ENCODE measurements at places on chromosomes 2 and 18. TPM values are rescaled to one million over a fixed set of nuclear protein-coding genes. Genes with fewer than 3 reads are reported as not detected.

GRCh38 chr2:27832396-27832795 lies 57.8 kb downstream of the RBKS start:
- DNase-seq = no peak

DNA sequence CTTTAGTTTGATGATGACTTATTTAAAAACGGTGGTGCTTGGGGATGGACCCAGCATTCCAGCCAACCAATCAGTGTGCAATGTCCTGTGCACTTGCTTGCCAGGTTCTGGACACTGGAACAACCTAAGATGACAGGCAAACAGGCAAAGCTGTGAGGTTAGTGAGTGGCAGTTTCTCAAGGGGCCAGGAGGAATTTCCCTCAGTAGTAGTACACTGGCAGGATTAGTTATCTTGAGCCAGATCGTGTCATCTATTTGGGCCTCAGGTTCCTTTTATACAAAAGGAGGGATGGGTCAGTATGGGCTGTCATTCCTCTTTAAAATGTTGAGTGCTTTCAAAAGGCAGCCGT lies 26.6 kb downstream of the MAP4K4 start:
- no peak for DNase-seq

- no peak for DNase-seq
Measured at GRCh38 chr18:26556573-26556972, 8.2 kb upstream of the KCTD1 start.

DNA sequence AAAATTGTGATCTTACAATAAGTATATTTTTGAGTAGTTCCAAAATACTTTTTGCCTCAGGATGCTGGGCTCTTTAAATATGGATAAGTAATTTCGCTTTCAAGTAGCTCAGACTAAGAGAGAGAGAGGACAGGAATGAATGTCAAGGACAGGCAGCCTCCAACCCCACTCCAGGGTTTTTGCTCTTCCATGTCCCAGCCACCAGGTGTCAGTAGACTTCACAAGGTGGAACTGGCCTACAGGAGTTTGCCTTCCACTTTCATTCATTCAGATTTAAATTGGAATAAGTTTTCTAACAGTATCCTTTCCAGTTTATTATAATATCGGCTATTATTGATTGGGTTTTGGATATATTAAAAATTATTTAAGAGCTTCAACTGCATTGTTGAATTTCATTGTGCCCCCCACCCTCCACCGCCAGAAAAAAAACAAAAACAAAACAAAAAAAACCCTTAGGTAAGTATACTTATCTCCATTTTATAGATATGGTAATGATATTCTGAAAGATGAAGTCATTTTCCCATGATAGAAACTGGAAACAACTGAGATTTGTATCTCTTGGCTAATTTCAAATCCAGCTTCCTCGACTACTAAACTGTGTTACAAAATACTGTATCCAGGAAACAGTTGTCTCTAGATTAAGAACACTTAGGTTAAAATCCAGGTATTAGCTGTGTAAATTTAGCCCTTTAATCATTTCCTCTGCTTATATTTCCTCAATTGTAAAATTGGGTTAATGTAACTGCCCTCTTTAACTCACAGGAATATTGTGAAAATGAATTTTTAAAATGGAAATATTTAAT lies 793.1 kb downstream of the ERBB4 start:
- DNase-seq = no peak

- no peak for DNase-seq
Measured at GRCh38 chr2:65802298-65802942, 370.0 kb upstream of the SPRED2 start.

DNA sequence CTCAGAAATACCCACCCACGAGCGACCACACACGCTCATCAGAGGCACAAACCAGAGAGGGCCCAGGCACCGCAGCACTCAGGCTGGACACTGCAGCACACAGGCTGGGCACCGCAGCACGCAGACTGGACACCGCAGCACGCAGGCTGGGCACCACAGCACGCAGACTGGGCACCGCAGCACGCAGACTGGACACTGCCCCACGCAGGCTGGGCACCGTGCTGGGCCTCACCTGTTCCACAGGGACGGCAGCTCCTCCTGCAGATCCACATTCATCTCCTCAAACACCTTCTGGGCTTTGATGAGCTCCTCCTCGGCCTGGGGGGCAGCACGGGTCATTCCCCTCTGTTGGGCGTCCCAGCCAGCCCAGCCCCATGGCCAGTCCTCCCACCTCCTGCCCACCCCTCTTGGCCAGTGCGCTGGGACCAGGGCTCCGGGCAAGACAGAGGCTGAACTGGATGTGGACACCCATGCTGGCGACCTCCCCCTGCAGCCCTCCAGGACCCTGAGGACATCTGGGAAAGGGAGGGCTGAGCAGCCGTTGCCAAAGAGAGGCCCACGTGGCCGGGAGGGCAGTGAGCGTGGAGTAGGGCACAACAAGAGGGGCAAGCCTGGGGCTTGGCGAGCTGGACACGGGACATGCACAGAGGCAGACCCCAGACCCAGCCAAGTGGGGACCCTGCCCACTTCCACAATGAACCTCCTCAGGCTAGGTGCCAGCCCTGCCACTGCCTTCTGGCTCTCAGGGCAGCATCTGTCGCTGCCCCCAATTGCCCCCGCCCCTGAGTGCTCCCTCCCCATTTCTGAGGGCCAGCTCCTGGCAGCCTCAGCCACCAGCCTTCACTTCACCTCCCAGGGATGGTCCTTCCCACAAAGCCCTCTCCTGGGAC lies 43.0 kb downstream of the BIN1 start:
- no peak for DNase-seq

MAPK4 gene
- 38.2 TPM for total RNA-seq

DNA sequence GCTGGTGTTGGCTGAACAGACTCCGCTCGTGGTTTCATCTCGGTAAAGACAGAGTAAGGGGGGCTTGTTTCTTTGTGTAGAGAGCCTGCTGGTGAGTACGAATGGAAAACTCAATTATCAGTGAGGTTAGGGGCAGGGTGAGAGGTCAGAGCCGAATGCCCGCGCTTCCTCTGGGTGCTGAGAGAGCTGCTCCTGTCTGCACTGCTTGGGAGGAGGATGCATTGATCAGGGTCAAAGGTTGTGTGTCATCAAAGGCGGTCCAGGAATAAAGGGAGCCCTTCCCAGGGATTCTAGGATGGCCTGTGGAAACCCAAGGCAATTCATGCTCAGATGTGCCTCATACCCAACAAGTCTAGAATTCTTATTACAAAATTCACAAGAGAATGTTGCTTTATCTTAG lies 143.9 kb downstream of the MYCN start:
- no peak for DNase-seq

- DNase-seq = no peak
Measured at GRCh38 chr18:45254709-45255082, 360.6 kb upstream of the SLC14A2 start.

GRCh38 chr18:69648486-69648885 lies 247.8 kb downstream of the DOK6 start:
- no peak for DNase-seq

DNA sequence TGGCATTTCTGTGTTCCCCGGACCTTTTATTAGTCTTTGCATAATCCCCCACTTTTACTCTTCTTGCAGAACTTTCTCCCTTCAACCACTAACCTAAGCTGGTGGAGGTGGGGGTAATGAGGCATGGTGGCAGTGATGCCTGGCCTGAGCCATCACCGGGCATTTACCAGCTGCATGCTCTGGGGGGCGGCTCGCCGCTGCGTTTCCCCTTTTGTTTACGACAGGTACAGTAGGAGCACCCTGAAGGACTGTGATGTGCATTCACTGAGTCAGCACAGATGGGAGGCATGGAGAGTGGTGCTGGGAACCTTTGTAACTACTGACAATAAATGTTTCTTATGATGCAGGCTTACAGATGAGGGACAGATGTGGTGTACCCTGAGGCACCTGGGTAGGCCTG lies 46.9 kb downstream of the PLEKHB2 start:
- no peak for DNase-seq

- no peak for DNase-seq
Measured at GRCh38 chr2:122707224-122707824, 951.9 kb downstream of the TSN start.

REG3G gene
- total RNA-seq = not detected

LOXHD1 gene
- 0.48 TPM for total RNA-seq

VWA3B gene
- 0.51 TPM for total RNA-seq

WNT10A gene
- not detected for total RNA-seq

- DNase-seq = no peak
Measured at GRCh38 chr18:58850786-58851469, 13.7 kb upstream of the ZNF532 start.

DNA sequence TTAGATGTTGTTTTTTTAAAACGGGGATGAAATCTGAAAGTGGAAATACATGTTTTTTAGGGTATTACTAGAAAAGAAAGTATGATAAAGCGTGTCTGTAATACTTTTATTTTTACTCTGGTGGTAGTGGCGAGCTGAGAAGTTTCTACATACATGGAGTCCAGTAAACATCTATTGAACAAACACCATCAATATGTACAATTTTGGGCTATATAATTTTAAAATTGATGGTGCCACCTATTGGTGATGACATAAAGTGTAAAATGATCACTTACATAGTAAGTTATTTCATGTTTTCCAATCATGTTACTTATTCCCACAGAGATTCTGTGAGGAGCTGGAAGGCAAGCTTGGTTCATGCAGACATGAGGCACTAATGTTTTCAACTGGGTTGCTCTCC lies 31.5 kb upstream of the NFE2L2 start:
- no peak for DNase-seq

ADRA2B gene
- total RNA-seq = 5.5 TPM

GRCh38 chr2:27822049-27822448 lies 50.5 kb downstream of the MRPL33 start:
- no peak for DNase-seq

DNA sequence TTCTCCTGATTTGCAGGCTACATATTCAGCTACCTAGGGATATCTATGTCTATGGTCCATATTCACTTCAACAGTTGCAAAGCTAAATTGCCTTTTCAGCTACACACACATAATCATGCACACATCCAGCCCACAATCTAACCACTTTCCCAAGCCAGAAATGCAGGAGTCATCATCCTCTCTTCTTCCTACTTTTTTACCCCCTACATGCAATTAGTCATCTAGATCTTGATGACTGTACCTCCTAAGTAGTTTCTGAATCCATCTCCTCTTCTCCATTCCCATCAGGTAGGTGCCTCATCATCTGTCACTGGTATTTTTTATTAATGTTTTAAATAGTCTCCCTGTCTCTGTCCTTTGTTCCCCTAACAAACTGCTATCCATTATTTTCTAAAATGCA lies 23.7 kb upstream of the SPRED2 start:
- DNase-seq = no peak

DNA sequence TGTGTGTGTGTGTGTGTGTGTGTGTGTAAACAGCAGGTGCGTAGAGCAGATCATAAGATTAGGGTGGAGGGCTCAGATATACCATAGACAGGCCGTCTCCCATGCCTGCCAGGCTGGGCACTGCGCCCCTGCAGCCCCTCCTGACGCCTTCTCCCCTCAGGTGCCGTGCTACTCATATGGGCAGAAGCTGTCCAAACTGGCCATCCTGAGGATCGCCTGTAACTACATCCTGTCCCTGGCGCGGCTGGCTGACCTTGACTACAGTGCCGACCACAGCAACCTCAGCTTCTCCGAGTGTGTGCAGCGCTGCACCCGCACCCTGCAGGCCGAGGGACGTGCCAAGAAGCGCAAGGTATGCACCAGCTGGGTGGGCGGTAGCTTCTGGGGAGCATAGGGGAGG lies 10.0 kb downstream of the ATOH8 start:
- no peak for DNase-seq

CCDC102B gene
- total RNA-seq = 8.1 TPM

- no peak for DNase-seq
Measured at GRCh38 chr2:159179696-159180095, 106.8 kb downstream of the WDSUB1 start.

- DNase-seq = no peak
Measured at GRCh38 chr18:80200171-80200931, 47.0 kb downstream of the PARD6G start.

SDC1 gene
- 0.32 TPM for total RNA-seq

- no peak for DNase-seq
Measured at GRCh38 chr2:46098621-46099062, 198.6 kb upstream of the EPAS1 start.

DNA sequence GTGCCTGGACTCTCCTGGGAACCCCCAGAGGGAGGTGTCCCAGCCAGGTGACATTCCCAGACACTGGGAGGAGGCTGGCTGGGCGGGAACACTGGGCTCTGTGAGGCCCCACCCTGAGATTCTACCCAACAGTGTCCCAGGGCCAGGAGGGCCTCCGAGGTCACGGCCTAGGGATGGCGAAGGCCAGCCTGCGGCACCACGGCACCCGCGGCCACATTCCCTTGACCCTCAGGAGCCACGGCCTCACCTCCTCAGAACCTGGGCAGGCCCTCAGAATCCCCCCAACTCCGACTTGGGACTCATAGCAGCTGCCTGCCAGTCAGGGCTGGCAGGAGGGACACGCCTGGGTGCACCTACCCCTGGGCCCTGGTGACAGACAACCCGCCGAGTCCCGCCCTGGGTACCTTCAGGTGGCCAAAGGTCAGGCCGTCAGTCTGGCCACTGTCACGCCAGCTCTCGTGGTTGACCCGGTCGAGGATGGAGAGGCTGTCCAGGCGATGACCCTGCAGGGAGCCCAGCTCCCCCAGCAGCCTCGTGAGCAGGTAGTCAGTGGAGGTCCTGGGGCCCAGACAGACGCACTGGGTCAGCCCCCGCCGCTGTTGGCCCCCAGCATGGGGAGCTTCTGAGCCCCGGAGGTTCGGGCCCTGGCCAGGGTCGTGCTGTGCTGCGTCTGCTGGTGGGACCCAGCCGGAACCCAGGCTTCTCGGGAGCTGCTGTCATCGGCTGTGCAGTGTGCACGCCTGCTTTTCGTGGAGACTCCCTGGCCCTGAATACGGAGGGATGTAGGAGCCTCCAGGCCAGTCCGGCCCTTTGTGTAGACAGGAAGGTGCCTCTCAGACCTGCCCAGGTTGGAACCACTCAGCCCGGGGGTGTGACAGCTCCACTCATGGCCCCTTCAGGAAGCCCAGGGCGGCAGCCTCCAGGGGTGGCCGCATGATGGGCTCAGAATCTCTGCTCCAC lies 6.1 kb downstream of the MAB21L4 start:
- DNase-seq = no peak

- DNase-seq = no peak
Measured at GRCh38 chr2:41768310-41768709, 279.5 kb upstream of the PKDCC start.

TANC1 gene
- 55.6 TPM for total RNA-seq

- peak; percentile 94 for DNase-seq
Measured at GRCh38 chr2:218398437-218399390, 954 bp upstream of the CTDSP1 start.

WDSUB1 gene
- total RNA-seq = 8.6 TPM

IHH gene
- total RNA-seq = not detected
